Mucosa of gallbladder (tissue), 1 donor: ENCODE measurements at places on chromosomes 1 and 21. TPM values are rescaled to one million over a fixed set of nuclear protein-coding genes. Genes with fewer than 3 reads are reported as not detected.

DNA sequence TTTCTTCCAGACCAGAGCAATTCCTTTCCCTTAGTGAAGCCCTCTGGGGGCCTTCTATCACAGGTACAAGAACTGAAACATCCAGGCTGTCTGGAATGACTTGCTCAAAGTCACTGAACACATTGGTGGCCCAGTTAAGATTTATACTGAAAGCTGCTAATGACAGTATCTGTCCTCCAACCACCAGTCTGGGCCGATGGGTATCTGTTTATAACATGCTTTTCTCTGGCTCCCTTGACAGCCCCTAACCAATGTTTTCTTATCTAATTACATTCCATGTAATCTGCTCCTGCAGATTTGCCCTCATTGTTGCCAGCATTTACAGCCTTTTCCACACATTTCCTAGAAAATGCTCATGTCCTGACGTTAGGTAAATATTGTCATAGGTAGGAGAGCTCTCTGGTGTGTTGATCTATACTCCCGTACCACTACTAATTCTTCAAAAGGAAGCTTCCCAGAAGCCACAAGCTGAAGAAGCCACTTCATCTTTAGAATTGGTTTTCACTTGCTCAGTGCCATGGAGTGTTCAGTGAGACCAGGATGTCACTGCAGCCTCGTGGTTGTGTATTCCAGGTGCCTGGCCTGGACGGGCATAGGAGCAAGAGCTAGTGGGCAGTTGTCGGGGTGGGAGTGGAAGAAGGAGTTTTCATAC lies 163.9 kb downstream of the TSEN15 start:
- DNase-seq = no peak

DNA sequence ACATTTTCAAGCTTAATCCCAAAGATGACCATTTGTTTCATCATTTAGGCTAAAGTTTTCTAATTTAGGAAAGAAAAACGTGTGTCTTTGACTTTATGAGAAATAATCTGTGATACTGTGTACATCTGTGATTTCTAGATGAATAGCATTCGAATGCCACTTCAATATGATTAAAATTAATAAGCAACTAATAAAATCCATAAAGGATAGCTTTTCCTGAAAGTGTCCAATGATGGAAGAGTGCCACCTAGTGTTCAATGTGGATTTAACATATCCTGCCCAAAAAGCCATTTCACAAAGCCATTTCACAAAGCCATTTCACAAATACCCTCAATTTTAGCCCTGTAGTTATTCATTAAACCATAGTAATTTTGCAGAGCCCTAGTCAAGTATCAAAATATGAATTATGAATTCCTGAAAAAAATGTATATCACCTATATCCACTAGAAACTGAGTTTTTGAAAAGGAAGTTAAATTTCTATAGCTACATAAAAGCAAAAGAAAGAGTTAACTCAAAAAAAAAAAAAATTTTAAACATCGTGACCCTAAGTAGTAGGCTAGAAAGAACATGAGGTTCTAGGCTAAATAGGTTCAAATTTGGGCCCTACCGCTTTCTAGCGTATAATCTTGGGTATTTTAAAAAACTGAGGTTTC lies 19.1 kb downstream of the NME7 start:
- DNase-seq = peak; percentile 46

DNA sequence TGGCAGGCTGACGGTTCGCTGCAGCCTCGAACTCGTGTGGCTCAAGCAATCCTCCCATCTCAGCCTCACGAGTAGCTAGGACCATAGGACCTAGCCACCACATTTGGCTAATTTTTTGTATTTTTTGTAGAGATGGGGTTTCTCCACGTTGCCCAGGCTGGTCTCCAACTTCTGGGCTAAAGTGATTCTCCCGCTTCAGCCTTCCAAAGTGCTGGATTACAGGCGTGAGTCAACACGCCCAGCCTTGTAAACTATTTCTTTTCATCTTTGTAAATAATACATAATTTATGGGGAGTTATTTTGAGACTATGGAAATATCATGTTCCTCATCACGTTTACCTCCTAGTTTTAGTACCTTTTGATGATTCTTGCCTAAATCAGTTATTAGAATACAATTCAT lies 906 bp upstream of the FBXO28 start:
- DNase-seq = no peak

GRCh38 chr21:27569091-27569490 lies 602.2 kb upstream of the ADAMTS5 start:
- DNase-seq = no peak

- no peak for DNase-seq
These were observed 10.3 kb upstream of the SLC30A10 start for GRCh38 chr1:219938706-219939105.

DNA sequence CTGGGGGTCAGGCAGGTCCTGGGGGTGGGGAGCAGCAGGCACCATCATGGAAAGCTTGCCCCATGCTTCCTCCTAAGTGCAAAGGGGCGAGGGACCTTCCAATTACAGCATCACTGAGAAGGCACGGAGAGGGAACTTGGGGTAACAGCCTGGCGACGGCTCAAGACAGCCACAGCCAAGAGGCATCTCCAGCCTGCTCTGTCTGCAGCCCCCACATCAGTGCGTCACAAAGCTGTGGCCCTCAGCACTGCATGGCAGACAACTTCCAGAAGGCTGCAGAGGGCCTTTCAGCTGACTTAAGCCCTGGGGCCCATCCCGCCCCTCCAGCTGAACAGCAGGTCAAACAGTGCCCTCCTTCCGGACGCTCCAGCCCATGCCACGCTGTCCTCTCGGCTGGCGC lies 13.2 kb upstream of the GPR153 start:
- DNase-seq = no peak

- peak; percentile 75 for DNase-seq
These were observed 7.3 kb downstream of the SYNC start for GRCh38 chr1:32695098-32695904.

DNA sequence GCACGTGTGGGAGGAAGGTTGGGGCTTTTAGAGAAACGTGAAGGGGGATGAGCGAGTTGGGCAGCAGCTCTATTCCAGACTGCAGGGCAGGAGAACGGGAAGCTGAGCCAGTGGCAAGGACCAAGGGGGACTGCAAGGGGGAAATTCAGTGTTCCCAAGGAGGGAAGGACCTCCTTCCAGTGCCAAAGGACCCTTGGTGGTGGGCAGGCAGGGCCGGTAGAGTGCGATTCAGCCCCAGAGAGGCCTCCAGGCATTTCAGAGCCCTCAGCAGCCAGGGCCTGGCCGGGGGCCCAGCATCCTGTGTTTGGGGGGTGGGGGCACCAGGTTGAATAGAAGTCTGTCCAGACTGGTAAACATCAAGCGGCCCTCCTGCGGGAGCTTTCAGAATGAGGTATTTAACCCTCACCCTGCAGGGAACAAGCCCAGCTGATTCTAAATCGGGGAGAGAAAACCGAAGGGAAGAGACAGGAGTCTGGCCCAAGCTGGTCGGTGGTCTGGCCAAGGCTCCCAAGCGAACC lies 2.3 kb downstream of the COL9A2 start:
- DNase-seq = no peak

- DNase-seq = no peak
These were observed 39.8 kb upstream of the ZBTB18 start for GRCh38 chr1:244011271-244011670.

- DNase-seq = no peak
These were observed 8.0 kb upstream of the CA6 start for GRCh38 chr1:8937701-8938100.

- DNase-seq = no peak
These were observed 76.5 kb upstream of the WDR26 start for GRCh38 chr1:224510880-224511645.

- no peak for DNase-seq
These were observed 87.3 kb downstream of the PTPRU start for GRCh38 chr1:29323636-29324035.

- DNase-seq = no peak
These were observed 1.1 kb upstream of the COL11A1 start for GRCh38 chr1:103109311-103109920.

- DNase-seq = no peak
These were observed 56.9 kb upstream of the TMPRSS2 start for GRCh38 chr21:41564871-41565274.

DNA sequence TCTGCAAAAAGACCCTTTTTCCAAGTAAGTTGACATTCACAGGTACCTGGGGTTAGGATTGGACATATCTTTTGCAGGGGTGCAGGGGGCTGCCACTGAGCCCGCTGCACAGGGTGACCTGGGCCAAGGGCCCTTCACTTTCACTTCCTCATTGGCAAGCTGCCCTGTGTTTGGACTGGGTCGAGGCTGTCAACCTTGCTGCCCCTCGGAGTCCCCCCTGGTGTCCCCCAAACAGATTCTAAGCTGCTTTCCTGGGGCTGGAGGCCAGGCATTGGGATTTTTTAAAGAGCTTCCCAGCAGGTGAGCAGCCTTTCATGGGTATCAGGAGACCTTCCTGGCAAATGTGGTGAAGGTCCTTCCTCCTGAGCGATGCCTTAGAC lies 7.9 kb upstream of the UMODL1 start:
- no peak for DNase-seq

DNA sequence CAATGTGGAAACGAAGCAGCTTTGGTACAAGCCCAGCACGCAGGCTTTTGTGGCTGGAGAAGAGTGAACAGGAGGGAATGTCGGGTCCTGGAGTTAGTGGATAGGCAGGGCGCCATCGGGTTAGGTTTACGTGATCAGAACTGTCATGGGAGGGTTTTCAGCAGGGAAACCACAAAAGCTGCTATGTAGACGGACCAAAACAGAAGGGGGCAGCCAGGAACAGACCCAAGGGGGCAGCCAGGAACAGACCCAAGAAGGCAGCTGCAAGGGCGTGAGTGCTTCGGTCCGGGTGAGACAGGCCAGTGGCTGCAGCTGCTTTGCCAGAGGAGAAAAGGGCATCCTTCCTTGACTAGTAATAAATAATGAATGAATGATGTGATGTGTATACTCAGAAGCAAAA lies 77.5 kb upstream of the KIF1B start:
- DNase-seq = no peak

DNA sequence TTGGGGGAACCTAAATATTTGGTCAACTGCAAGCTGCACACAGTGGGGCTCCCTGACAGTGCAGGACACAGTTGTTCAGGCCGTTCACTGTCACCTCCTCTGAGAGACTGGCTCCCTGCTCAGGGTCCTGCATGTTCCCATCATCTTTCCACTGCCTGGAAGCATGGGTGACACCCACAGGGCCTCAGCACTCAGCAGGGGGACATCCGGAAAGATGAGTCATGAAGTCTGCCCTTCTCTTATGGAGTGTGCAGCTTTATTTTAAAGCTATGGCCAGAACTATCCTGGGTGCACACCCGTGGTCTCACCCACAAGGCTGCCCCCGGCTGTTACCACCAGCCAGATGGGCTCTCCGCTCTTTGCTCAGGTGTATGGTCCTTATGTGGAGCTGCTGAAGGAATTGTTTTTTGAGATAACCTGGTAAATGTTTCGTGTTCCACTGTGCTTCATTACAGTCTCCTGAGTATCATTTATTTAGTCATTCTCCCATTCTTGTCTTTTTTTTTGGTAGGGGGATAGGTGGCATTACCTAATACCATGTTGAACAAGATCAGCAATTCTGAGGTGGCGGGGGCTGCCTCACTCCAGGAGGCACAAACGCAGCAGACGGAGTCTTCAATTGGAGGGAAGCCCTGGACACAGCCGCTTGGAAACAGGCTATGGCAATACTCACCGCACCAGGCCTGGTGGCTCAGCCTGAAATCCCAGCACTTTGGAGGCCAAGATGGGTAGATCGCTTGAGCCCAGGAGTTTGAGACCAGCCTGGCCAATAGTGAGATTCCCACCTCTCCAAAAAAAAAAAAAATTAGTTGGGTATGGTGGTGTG lies 14.3 kb downstream of the TRIM11 start:
- DNase-seq = no peak

- DNase-seq = peak; percentile 60
These were observed 663.7 kb downstream of the ADGRL2 start for GRCh38 chr1:82464362-82465001.

GRCh38 chr1:76098845-76099244 lies 24.3 kb downstream of the ST6GALNAC3 start:
- no peak for DNase-seq

- DNase-seq = no peak
These were observed 176.3 kb upstream of the POU3F1 start for GRCh38 chr1:38222891-38223290.

GRCh38 chr1:2982615-2983318 lies 38.5 kb upstream of the ACTRT2 start:
- no peak for DNase-seq

GRCh38 chr1:17233675-17234320 lies 15.1 kb upstream of the PADI3 start:
- DNase-seq = peak; percentile 89

DNA sequence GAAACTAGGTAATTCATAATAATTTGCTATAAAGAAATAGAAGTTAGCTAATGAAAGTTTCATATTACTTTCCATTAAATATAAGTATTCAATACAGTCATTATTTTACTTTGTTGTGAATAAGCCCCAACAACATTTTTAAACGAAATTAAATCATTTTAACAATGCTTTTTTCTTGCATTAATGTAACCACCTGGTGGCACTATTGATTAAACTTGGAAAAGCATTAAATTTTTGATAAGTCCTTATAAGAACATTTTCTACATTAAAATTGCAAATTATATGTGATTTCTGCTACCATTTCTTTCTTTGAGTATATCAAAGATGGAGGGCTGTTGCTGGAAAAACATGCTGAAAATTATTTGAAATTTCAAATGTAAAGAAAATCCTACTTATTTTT lies 918.8 kb upstream of the TMPRSS15 start:
- DNase-seq = no peak

DNA sequence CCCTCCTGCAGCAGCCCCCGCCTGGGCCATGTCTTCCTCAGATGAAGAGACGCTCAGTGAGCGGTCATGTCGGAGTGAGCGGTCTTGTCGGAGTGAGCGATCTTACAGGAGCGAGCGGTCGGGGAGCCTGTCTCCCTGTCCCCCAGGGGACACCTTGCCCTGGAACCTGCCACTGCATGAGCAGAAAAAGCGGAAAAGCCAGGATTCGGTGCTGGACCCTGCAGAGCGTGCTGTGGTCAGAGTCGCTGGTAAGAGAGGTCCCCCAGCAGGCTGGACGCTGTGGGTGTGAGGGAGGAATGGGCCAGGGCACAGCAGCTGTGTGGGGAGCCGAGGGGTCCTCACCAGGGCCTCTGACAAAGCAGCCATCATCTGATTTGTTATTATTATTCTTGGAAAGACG lies 58.0 kb downstream of the NDUFS5 start:
- no peak for DNase-seq

- DNase-seq = no peak
These were observed 12.8 kb downstream of the KCNJ15 start for GRCh38 chr21:38269576-38269936.

The FAM72D gene
- total RNA-seq = 0.52 TPM

The SLC45A3 gene
- 13.6 TPM for total RNA-seq

The SELENBP1 gene
- 180 TPM for total RNA-seq

The FCGR3A gene
- total RNA-seq = 36.0 TPM

The FBXO2 gene
- total RNA-seq = 22.0 TPM

The S100A8 gene
- 7.0 TPM for total RNA-seq

The FCGR1A gene
- total RNA-seq = 13.2 TPM

The TIPRL gene
- total RNA-seq = 30.3 TPM

The GRIK1 gene
- not detected for total RNA-seq

The PPP1R8 gene
- total RNA-seq = 36.5 TPM

The EVA1B gene
- 30.3 TPM for total RNA-seq

The SIM2 gene
- total RNA-seq = 0.14 TPM

The CDA gene
- total RNA-seq = 1.6 TPM
